ENCODE measurements at places on chromosomes 2 and 18.

- no peak for DNase-seq
These were observed 17.6 kb upstream of the SPATS2L start for GRCh38 chr2:200288670-200289429.

GRCh38 chr2:136243638-136244535 is 125.9 kb upstream of the CXCR4 start:
- no peak for DNase-seq

GRCh38 chr2:205133544-205133943 is 548.8 kb upstream of the NRP2 start:
- no peak for DNase-seq

DNA sequence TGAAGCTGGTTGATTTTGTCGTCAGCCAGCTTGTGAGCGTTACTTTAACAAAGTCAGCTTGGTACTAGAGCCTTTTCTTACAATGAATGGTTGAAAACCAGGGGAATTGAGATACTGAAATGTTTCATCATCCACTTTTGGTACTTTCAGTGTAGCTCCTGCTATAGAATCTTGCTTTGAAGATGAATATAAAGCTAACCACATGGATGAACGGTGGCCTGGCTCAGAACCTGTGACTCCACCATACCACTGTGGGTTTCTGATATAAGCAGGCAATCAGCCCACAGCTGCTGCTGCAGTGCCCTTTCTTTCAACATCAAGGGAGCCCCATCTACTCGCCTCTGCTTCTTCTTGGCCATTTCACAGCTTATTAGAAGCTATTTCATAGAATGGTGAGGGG is 53.2 kb upstream of the GPR45 start:
- no peak for DNase-seq

DNA sequence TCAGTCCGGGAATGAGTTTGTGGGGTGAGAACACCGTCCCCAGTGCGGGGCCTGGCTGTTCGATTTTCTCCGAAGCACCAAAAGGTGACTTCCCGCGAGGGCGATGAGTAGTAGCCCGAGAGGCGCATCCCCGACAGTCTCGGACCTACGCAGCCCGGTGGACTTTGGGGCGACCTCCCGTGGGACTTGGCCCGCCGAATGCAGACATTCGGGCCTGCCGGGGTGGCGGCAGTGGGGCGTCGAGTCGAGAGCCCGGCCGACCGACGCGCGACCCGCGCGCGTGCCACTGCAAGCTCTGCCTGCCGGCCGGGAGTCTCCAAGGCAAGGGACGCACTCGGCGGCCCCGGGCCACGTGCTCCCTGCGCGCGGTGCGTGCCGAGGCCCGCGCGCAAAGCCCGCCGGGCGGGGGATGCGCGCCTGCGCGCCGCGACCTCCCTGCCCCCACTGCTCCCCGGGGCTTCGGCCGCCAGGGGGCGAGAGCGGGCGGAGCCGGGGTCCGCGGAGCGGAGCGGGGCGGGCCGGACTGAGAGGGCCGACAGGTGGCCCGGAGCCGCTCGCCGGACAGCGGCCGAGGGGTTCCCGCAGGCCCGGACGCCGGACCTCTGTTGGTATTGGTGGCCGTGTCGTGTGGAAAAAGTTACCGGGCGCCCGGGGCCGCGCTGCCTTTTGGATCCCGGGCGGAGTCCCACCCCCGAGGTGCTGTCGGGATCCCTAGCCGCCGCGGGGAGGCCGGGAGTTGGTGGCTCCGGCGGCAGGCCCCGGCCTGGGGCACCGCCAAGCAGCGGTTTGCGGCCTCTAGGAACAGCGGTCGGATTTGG is 1.9 kb downstream of the PTMA start:
- peak; percentile 69 for DNase-seq

GRCh38 chr2:216493334-216493685 is 5.3 kb upstream of the RPL37A start:
- no peak for DNase-seq

- no peak for DNase-seq
These were observed 25.9 kb upstream of the RFX8 start for GRCh38 chr2:101500860-101501259.
